HAP-1 (cell line): ENCODE measurements at places on chromosomes 4 and X.

DNA sequence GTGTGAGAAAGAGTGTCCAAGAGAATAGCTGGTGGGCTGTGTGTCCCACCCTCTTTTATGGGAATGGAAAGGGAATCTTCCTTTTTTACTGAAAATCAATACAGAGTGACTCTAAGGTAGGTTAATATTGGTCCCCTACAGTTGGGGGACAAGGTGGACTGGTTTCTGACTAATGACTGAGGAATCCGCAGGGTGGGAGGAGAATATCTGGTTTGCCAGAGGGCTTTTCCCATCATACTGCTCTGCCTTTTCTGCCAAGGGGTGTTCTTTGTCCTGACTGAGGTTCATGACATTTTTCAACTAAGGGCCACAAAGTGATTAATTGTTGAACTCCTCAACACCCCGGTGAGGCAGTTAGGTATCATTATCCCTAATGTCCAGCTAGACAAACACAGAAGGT, 261.6 kb downstream of the SPATA18 start:
- no peak for DNase-seq

DNA sequence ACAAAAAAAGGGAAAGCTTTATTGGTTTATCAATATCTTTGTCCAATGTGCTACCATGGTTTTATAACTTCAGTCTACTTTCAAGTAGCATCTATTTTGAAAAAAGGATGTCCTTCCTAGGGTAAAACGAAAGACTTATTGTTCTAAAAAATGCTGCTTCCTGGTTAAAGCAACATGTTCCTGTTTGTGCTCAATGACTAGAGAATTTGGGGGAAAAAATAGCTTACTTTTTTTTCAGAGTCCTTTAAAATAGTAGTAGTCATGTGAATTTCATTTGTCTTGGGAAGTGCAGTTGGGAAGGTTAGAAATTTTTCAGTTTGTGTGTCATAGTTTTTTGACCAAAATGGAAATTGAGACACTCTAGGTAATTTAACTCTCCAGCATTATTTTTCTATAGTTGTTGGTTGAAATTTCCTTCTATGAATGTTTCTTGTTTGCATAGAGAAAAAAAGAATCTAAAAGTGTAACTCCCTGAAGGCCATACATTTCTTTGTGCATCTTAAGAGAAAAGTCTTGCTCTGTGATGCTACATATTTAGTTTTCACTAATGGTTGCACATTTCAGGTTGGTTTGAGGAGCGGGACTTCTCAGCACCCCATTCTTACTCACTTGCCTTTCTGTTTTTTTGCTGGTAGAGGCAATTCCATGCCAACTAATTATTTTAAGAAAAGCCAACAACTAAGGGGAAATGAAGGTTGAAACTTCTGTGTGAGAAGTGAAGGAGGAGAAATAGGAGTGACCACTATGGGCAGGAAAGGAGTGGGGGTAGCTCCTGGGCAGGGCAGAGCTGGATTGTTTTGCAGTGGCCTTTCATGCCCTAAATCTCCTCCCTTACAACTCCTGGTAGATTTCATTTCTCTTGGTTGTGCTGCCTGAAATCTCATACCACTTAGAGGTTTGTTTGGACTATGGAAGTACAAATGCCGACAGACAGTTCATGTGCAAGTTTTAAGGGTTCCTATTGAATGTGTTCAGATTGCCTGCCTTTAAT, 76.4 kb downstream of the RAPGEF2 start:
- DNase-seq: no peak

DNA sequence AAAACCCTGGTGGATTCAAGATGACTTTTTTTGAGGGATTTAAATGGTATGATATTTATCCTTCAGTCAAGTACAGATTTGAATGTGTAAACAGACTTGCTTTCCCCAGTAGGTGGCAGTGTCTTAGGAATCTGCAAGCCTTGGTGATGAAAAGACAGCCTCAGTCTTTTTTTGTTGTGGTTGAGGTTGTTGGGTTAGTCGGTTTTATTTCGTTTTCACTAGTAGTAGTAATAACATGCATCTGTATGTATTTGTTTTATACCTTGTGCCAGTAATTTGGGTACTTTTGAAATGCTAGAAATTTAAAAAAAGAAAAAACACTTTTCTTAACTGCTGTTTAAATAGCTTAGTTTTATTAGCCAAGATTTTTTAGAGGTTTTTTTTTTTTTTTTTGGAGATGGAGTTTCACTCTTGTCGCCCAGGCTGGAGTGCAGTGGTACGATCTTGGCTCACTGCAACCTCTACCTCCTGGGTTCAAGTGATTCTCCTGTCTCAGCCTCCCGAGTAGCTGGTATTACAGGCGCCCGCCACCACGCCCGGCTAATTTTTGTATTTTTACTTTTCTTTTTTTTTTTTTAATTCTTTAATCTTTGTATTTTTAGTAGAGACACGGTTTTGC, 39.2 kb downstream of the COPS4 start:
- DNase-seq: peak; percentile 68

DNA sequence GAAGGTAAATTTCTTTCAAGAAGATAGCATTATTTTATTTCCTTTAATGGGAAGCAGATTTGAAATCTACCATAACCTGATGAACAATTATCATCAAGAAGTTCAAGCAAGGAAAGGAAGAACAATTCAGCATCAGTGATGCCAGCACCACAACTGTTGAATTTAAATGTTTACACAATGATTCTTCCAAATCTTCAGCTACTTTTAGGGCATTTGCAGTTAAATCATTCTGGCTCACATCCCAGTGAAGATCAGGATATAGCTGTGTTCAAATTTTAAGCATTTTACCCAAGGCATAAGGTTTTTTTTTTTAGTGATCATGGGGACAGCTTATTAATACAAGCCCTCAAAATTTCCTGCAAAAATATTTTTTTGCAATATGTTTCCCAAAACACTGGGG, 112.9 kb downstream of the SHISA3 start:
- no peak for DNase-seq

- no peak for DNase-seq
Measured at GRCh38 chr4:139767585-139767984, 102.0 kb downstream of the MGST2 start.
